ENCODE measurements at places on chromosomes 11 and 22. TPM values are rescaled to one million over a fixed set of nuclear protein-coding genes. Genes with fewer than 3 reads are reported as not detected.

The E2F8 gene
- total RNA-seq, result not detected

The FAM76B gene
- total RNA-seq, result 21.6 TPM

The UPK3A gene
- not detected for total RNA-seq

The TMPRSS4 gene
- total RNA-seq, result 2.2 TPM

GRCh38 chr22:37345863-37346504 lies 63.7 kb downstream of the CYTH4 start:
- no peak for DNase-seq

DNA sequence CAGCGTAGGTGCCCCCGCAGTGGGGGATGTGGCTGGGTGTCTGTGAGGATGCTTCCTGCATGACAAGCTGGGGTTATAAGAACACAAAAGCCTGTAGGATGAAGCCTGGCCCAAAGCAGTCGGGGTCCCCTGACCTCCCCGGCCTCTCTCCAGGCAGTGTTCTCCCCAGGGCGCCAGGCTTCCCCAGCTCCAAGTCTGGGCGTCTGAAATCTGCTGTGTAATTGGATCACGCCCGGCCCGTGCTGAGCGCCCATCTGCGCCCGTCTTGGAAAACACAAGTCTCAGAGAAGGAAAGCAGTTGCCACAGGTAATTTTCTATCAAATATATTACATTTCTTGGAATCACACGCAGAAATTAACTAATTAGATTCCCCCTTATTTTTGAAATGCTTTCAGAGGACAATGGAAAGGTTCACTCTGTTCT lies 233.3 kb downstream of the CTTN start:
- no peak for DNase-seq

DNA sequence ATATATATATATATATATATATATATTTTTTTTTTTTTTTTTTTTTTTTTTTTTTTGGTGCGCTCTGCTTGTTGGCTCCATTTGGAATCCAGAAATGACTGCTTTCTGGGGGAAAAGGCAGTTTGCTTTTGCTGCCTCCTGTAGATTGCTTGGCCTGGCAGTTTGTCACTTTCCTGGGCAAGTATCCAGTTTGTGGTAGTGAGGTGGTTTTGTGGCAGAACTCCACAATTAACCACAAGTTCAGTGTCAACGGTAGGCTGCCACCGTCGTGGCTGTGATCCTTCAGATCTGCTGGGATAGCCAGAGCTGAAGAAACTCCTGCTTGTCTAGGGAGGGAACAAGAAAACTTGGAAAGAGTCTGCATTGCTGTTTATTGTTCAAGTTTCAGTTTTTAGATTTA lies 5.0 kb upstream of the PDE3B start:
- no peak for DNase-seq

DNA sequence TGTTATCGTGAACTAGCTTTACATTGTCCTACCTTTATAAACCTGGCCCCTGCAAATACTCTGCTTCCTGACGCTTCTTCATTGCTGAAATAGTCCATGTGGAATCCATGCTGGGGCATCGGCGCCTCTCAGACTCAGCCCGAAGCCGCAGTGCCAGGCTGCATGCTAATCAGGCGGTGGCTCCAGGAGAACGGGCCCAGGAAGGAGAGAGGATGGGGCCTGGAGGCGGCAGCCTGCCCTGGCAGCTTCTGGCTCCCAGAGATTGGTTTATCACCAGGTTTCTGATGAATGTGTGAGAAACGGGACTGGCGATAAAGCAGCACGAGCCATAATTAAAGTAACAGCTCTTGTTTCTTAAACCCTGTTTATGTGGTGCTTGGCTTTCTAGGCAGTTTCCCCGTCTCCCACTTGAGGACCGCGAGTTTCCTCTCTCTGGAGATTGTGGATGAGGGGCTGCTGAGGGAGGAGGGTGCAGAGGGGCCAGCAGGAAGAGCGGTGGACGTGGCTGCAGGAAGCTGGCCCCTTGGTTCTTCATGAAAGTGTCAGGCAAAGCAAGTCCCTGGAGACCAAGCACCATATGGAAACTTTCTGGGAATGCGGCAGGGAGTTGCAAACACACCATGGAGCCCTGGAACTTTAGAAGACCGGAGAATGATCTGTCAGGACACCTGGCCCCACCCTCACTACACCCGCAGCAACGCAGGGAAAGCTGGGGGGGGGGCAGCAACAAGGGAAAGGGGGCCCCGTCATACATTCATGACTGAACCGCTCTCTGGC lies 93.4 kb downstream of the NTM start:
- DNase-seq, result no peak

DNA sequence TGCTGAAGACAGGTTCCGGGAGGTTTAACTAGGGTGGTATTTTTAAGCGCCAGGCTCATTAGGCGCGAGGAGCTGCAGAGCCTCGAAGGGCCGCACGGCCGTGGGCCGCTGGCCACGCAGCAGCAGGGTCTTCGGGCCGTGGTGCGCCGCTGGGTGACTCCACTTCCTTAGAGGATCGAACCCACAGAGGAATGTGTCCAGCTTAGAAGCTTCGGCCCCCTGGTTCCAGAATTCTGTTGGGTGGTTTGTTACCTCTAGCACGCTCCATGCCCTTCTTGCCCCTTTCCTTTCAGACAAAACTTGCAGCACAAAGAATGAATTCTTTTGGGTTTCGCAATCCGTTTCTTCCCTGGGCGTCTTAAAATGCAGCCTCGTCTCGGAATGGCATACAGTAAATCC lies 773 bp upstream of the PATL1 start:
- DNase-seq, result no peak

- no peak for DNase-seq
These were observed 201.7 kb upstream of the PDGFD start for GRCh38 chr11:104365676-104366075.

- DNase-seq, result no peak
These were observed 103.4 kb downstream of the ATXN10 start for GRCh38 chr22:45775062-45775461.

- no peak for DNase-seq
These were observed 14.1 kb downstream of the LPXN start for GRCh38 chr11:58561394-58562098.

- DNase-seq, result no peak
These were observed 8.0 kb upstream of the CLCF1 start for GRCh38 chr11:67381244-67381972.

GRCh38 chr11:72217841-72218240 lies 1.2 kb downstream of the FOLR2 start:
- DNase-seq, result no peak
